BE2C (cell line): ENCODE measurements at places on chromosomes 4 and X.
A peak's percentile ranks its signal among the peaks of the same experiment; 100 is the strongest.

DNA sequence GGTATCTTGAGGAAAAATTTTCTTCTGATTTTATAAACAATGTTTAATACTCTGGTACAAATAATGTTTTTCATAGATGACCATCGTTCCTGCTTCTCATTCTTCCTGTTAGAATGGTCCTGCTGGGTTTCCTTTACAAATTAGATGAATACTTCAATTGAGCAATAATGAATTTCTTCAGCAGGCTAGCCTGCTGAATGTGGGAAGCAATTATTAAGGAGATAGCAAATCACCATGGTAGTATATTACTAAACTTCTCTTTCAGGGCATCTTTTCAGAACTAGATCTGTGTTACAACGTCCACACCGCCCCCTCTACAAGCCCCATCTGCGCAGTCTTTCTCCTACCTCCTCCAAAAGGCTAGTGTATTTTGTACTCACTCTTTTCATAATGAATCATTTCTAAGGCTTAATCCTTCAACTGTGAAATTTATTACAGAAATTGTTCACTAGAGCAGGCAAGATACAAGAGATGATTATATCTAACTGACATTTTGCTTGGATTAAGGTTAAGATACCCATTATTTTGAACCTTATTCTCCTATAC lies 38.4 kb downstream of the GPRIN3 start:
- no peak for DNase-seq

DNA sequence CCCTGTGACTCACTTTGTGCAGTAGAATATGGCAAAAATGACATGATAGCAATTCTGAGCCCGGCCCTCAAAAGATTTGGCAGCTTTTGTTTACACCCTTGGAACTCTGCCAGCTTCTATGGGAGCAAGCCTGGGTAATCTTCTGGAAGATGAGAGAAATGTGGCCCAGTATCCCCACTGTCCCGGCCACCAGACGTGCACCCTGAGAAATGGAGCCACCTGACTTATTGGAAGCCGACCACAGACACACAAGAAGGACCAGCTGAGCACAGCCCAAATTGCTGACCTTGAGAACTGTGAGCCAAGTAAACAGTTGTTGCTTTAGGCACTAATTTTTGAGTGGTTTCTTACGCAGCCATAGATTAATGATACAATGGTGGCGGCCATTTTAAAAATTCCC lies 197.0 kb downstream of the STIM2 start:
- no peak for DNase-seq

DNA sequence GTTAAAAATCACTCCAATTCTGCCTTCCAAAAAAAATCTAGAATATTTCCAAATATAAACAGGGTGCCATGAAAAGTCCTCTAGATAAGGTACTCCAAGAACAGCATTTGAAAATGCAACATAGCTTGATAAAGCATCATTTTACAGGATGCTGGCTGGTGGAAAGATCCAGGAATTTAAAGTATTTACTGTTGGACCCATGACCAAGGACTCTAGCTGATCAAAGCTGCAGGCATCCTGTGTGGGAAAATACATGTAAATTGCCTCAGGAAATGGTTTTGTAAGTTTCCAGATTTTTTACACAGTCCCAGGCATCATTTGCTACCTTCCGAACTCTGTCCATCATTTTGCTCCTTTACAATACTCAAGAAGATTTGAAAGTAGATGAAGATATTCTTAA lies 164.4 kb downstream of the GRIA3 start:
- no peak for DNase-seq

GRCh38 chr4:101232074-101232776 lies 115.1 kb downstream of the PPP3CA start:
- DNase-seq, result no peak

DNA sequence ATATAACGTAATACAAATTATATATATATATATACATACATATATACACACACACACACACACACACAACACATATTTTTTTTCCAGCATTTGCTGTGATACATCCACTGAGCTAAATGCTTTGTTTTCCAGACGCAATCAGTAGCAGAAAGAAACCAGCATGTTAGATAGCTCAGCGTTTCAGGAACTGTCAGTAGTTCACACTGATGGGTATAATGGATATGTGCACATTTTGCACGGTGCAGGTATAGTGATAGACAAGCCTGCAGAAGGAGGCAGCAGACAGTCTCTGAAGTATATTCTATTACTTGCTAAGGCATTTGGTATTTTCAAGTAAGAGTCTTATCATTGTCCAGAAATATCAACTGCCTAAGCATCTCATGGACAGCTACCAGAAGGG lies 741.6 kb upstream of the HS3ST1 start:
- DNase-seq, result no peak

DNA sequence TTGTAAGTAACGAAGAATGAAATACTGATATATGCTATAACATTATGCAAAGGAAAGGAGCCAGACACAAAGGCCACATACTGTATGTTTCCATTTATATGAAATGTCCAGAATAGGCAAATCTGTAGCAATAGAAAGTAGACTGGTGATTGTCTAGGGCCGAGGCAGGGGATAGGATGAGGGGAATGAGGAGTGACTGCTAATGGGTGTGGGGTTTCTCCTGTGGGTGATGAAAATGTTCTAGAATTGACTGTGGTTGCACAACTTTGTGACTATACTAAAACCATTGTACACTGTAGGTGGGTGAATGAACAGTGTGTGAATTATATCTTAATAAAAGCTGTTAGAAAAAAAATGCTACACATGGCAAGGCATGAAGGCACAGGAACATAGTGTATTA lies 19.9 kb upstream of the SUPT20HL1 start:
- no peak for DNase-seq

DNA sequence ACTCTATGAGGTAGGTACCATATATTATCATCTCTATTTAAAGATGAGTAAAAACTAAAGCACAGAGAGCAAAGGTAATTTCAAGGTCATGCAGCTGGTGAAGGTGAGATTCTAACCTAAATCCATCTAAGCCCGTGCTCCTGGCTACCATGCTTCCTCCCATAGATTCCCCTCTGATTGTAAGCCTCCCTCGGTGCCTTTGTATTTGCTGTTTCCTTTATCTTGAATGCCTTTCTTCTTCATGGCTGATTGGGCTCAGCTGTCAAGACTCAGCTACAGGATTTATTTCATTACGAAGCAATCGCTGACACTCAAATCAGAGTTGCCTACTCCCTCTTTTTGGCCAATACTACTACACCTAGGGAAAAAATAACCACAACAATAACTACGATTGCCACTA lies 217.1 kb downstream of the ARAP2 start:
- no peak for DNase-seq

- DNase-seq, result no peak
Observed at GRCh38 chrX:109777749-109778148, 44.7 kb upstream of the ACSL4 start.

DNA sequence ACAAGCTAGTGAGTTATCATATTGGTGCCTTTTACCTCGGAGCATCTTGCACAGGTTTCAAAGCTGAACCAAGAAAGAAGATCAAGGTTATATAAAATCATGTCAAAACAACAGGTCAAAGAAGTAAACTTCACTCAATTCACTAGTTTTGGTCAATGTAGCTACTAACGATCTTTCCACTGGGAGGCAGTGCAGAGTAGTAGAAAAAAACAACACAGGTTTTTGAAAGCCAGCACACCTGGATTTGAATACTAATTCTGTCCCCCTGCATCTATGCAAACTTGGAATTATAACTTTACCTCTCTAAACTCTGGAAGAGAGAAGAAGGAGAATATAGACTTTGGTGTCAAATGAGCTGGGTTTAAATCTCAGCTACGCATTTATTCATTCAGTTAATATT lies 266.1 kb downstream of the GRIA3 start:
- no peak for DNase-seq

- no peak for DNase-seq
Observed at GRCh38 chr4:111234939-111235338, 612.1 kb upstream of the PITX2 start.

DNA sequence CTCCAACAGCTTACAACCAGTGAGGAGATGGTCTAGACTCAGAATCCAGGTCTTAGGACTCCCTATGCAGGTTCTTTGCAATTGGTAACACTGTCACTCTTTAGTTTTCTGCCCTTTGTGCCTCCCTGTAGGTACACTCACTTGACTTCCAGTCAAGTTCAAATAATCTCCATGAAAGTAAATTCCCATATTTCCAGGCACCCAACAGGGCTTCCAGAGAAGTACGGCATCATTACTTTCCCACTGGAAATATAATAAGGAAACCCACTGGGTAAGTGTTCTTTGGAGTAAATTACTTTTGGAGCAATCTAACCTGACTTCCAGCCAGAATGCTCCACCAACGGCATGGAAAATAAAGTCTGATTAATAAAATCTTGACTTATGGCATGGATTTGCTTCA lies 338.9 kb downstream of the HNRNPD start:
- DNase-seq, result no peak

DNA sequence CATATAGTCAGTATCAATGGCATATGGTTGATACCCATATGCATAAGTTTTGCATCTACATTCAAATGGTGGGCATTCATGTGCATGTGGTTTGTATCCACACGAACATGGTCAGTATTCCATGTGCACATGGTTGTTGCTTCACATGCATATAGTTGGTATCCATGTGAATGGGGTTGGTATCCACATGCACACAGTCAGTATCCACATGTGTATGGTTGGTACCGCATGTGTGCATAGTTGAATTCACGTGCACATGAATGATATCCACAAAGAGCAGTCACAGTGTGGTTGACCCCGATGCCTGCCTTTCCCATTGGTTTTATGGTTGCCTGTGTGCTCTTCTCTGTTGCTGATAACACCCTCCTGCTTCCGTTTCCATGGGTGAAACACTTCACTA lies 427.9 kb downstream of the STIM2 start:
- no peak for DNase-seq

DNA sequence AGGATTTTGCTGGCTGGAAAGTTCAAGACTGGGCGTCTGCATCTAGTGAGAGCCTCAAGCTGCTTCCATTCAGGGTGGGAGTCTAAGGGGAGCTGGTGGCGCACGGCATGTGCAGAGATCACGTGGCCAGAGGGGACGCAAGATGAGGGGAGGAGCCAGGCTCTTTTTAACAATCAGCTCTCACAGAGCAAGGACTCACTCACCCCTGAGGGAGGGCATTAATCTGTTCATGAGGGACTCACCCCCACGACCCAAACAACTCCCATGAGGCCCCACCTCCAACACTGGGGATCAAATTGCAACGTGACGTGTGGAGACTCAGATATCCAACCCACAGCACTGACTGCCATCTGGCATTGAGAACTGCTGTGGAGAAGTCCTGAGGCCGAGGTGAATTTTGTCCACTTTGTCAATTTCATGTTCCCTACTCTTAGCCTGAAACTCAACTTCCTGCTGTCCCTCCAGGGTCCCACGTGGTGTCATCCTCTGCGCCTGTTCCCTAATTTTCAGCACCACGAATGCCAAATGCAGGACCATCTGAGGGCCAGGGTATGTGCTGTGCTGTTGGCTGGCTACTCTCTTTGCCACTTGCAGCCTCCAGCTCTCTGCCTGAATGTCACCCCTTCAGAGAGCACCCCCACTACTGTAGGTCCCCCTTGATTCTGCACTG lies 5.6 kb downstream of the ZFP92 start:
- DNase-seq, result no peak

GRCh38 chr4:156102411-156102810 lies 148.7 kb upstream of the CTSO start:
- DNase-seq, result no peak

DNA sequence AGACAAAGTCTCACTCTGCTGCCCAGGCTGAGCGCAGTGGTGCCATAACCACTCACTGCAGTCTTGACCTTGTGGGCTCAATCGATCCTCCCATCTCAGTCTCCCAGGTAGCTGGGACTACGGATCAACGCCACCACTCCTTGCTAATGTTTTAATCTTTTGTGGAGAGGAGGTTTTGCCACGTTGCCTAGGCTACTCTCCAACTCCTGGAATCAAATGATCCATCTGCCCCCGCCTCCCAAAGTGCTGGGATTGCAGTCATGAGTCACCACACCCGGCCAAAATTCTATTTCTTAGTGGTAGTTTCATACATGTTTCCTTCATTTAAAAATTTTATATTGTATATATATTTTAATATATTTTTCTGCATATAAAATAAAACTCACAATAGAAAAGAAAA lies 125.8 kb upstream of the CLNK start:
- no peak for DNase-seq

GRCh38 chr4:149183638-149184037 lies 632.0 kb downstream of the IQCM start:
- DNase-seq, result no peak

DNA sequence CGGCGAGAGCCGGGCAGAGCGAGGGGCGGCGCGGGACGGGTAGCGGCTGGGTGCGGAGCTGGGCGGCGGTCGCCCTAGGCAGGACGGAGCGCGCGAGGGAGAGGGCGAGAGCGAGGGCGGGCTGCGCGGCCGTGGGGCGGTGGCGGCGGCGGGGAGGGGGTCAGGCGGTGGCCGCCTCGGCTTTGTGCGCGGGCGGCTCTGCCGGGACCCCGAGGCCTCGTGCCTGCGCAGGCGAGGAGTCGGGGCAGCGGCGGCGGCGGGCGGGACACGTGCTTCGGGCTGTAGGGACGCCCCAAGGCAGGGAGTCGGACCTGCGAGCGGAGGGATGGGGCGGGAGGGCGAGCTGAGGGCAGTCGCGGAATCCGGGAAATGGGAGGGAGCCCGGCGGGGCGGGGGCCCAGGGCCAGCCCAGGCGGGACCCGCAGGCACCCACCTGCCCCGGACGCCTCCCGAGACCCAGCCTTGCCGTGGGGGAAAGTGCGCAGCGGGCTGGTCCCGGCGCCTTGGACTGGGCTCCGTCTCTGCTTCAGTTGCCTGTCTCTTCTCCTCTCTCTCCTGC lies 465 bp downstream of the BMPR1B start:
- DNase-seq, result peak; percentile 86

DNA sequence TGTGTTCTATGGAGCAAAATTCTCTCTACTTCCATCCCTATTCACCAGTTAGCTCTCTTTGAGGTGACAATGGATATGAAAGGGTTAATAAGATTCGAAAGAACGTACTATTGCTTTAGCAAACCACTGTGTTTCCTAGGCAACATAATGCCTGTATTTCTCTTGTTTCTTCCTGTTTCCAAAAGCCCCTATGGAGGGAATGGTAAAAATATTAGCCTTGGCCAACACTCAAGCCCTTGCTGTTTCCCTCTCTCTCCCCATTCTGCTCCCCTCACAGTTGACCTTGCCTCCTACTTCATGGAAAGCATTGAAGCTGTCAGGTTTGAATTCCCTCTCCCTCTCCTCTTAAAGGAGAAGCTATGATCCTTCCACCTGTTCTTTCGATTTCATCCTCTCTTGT lies 9.6 kb upstream of the PGRMC1 start:
- DNase-seq, result no peak

- no peak for DNase-seq
Observed at GRCh38 chr4:185542626-185543315, 7.5 kb upstream of the PDLIM3 start.

DNA sequence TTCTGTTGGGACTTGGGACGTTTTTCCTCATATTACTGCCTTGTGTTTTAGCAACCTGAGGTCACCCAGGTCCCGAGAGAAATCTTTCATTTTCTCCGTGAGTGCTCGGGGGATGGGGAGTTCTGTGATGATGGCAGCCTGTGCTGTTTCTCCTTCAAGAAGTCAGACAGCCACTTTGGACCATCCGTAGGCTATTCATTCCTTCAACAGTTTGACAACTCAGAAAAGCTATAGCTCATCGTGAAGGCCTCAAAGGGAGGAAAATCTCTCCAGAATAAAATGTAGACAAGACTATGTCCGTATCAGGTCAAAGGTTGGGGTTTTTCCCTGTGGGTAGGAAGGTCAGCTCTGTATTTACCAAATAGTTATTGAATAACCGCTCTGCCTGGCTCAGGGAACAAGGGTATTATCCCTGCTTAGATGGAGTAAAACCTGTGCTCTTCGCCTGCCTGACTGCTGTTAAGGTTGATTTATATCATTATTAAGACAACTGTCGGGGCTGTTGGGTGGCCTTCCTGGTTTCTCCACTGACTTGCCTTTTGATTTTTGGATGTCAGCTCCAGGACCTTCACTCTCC lies 36.6 kb downstream of the FAM114A1 start:
- DNase-seq, result no peak
